ENCODE measurements at places on chromosomes 5 and 9.
A peak's percentile ranks its signal among the peaks of the same experiment; 100 is the strongest.

DNA sequence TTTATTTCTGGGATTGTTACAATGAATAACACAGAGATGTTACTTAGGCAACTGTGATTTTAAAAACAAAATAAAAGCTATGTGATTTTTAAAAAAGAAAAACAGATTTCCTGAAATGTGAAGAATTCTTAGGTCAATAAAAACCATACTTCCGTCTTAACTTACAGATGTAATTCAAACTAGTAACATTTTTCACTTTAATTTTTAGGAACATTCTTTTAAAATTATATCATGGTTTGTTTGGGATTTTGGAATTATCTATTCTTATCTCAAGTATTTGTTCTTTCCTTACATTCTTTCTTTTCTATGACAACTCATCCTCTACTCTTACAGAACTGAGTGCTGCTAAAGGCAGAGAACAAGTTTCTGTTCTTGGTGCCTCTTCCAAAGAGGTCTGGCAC lies 159.5 kb downstream of the RAPGEF6 start:
- DNase-seq, result no peak

- DNase-seq, result no peak
These were observed 9.2 kb upstream of the OTULINL start for GRCh38 chr5:14572385-14572784.

DNA sequence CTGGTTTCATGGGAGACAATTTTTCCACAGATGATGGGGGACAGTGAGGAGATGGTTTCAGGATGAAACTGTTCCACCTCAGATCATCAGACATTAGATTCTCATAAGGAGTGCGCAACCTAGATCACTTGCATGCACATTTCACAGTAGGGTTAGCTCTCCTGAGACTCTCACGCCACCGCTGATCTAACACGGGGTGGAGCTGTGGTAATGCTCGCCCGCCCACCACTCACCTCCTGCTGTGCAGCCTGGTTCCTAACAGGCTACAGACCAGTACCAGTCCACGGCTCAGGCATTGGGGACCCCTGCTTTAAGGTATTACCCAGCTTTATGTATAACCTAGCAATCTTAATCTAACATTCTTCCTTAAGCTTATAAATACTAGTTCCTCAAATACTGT lies 35.6 kb downstream of the TTC39B start:
- no peak for DNase-seq

DNA sequence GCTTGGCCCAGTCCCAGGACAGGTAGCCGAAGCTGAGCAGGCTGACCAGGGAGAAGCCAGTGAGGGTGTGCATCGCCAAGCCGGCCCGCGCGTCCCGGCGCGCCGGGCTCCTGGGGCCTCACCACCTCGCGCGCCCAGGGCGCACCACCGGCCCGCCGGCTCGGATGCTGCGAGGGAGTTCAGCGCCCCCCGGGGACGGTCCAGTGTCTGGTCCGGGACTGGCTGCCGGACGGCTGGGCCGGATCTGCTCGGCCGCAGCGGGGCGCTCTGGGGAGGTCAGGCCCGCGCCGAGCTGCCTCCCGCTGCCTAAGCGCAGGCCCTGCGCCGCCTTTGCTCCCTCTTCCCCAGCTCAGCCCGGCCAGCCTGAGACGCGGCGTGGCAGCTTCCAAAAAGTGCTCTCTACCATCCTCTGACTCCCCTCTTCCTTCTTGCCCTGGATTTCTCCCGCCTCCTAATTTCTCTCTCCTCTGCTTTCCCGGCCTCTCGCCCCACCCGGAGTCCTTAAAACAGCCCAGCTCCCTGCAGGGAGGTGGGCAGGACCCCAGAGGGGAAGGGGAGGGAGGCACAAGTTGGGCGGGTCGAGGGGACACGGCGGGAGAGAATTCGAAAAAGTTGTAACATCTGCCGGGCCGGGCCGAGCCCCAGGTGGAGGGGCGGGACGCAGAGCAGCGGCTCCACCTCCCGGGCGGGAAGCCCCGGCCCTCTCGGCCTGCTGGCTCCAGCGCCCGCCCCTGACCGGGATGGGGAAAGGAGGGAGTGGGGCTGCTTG lies at the start of gene ARSI:
Gene ARSI (minus strand): TSS at position 605 of the 769 bp plus-strand sequence. CDS start 532 bp downstream, at position 73.
- peak; percentile 88 for DNase-seq

Measured in left hindlimb (tissue), 1 donor.